ENCODE measurements at places on chromosomes 13 and 19.
A peak's percentile ranks its signal among the peaks of the same experiment; 100 is the strongest.

- no peak overlapping the region for H3K4me3 ChIP-seq
- no peaks in the 10 kb centered on the region for H3K27me3 ChIP-seq
- no peaks in the 10 kb centered on the region for H3K4me1 ChIP-seq
- DNase-seq = no peak
- H3K36me3 ChIP-seq = no peaks in the 10 kb centered on the region
- no peak overlapping the region for H3K27ac ChIP-seq
Measured at GRCh38 chr19:31946491-31946890, 398.9 kb upstream of the ZNF507 start.

DNA sequence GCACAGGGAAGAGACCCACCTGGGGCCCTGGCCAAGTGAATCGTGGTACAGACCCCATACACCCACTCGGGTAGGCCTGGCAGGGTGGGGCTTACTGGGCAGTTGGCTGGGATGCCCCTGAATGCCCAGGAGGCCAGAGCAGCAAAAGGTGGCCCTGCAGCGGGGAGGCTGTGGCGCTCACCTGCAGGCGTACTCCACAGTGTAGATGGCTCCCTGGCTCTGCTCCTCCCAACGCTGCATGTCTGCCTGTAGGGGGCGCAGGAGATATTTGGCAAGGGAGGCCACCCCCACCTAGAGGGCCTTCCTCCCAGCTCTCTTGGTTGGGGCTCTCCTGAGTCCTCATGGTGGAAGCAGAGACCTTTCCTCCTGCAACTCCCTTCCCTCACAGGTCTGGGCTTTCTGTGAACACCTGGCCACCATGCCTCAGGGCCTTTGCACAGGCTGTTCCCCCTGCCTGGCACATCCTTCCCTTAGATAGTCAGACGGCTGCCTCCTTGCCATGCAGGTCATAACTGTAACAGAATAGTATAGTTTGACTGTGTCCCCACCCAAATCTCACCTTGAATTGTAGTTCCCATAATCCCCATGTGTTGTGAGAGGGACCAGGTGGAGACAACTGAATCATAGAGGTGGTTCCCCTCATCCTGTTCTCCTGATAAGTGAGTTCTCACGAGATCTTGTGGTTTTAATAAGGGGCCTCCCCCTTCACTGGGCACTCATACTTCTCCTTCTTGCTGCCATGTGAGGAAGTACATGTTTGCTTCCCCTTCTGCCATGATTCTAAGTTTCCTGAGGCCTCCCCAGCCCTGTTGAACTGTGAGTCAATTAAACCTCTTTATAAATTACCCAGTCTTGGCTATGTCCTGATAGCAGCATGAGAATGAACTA is 5.9 kb downstream of the BORCS8 start:
- no peak overlapping the region for H3K27ac ChIP-seq
- H3K4me1 ChIP-seq = peaks cover 21% of the 10 kb centered on the region
- H3K27me3 ChIP-seq = no peaks in the 10 kb centered on the region
- no peak overlapping the region for H3K4me3 ChIP-seq
- H3K36me3 ChIP-seq = peaks cover 33% of the 10 kb centered on the region

DNA sequence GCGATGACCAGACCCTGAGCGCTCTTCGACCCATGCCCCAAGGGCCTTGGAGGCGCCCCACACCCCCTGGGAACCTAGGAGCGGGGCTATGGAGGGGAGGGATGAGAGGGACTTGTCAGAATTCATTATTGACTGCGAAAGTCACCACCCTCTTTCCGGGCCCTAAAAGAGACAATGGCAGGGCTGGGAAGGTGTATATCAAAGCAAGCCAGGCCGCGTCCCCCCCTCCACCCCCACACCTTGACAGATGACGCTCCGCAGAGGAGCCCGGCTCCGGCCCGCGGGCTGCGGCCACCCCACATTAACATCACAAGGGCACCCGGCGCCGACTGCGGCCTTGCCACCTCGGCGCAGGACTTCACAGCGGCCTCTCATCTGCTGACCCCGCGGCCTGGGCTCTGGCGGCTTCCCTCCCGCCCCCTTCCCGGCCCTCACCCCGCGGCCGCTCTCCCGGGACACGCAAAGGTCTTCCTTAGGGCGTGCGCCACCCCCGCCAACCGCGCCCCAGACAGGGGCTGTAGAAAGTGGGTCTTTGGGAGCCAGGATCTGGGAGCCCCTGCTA is 2.4 kb downstream of the CDX2 start:
- no peak overlapping the region for H3K27ac ChIP-seq
- peaks cover 5% of the 10 kb centered on the region for H3K4me1 ChIP-seq
- H3K4me3 ChIP-seq = no peak overlapping the region
- peaks cover 92% of the 10 kb centered on the region for H3K27me3 ChIP-seq
- H3K36me3 ChIP-seq = no peaks in the 10 kb centered on the region

DNA sequence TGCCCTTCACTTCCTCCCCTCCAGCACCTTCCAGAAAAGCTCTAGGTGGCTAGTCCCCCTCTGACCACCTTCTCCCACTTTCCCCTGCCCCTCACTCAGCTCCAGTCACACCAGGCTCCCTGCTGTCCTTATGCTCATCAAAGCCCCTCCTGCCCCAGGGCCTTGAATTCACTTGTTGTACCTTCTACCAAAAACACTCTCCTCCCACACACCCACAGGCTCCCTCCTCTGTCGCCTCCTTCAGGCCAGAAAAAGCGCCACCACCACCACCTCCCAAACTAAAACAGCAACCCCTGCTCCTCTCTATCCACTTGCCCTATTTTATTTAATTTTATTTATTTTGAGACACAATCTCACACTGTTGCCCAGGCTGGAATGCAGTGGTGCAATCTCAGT is 4.8 kb upstream of the CEACAM16 start:
- H3K27me3 ChIP-seq = peaks cover 54% of the 10 kb centered on the region
- DNase-seq = no peak
- H3K27ac ChIP-seq = no peak overlapping the region
- H3K4me3 ChIP-seq = no peak overlapping the region
- H3K36me3 ChIP-seq = no peaks in the 10 kb centered on the region
- H3K4me1 ChIP-seq = peaks cover 23% of the 10 kb centered on the region

- peaks cover 3% of the 10 kb centered on the region for H3K4me1 ChIP-seq
- H3K4me3 ChIP-seq = no peak overlapping the region
- H3K27ac ChIP-seq = no peak overlapping the region
- peaks cover 8% of the 10 kb centered on the region for H3K36me3 ChIP-seq
- DNase-seq = no peak
- no peaks in the 10 kb centered on the region for H3K27me3 ChIP-seq
Measured at GRCh38 chr13:73893833-73894232, 240.4 kb downstream of the KLF12 start.

DNA sequence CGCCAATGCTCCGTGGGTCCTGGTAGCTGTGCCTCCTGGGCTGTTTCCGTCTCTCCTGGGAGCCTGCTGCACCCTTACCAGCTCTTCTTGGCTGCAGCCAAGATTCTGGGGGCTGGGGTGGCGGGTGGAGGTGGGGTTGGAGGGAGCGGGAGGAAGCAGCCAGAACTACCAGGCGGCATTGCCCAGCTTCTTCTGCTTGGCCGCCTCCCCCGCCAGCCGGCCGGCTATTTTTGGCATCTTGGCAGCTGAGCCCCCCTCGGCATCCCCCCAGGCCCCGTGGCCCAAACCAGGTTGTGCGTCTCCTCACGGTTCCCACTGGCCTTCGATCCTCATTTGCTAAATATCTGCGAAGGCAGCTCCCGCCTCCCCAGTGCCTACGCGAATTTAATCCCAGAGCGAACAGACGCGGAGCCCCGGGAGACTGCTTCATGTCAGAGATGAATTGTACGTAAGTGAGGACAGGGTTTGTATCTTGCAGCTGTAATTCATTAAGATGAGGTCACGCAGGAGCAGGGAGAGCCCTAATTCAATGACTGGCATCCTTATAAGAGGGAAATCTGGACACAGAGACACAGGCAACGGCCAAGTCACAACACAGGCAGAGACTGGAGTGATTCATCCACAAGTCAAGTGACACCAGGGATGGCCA is 12.8 kb upstream of the PEAK3 start:
- no peak for DNase-seq
- no peak overlapping the region for H3K4me3 ChIP-seq
- H3K27me3 ChIP-seq = no peaks in the 10 kb centered on the region
- H3K36me3 ChIP-seq = peaks cover 9% of the 10 kb centered on the region

GRCh38 chr19:33498391-33499000 is 23.1 kb downstream of the PEPD start:
- peaks cover 9% of the 10 kb centered on the region for H3K4me1 ChIP-seq
- no peak overlapping the region for H3K27ac ChIP-seq
- DNase-seq = no peak
- no peaks in the 10 kb centered on the region for H3K36me3 ChIP-seq
- no peaks in the 10 kb centered on the region for H3K27me3 ChIP-seq

- DNase-seq = no peak
- H3K4me1 ChIP-seq = no peaks in the 10 kb centered on the region
- H3K4me3 ChIP-seq = no peak overlapping the region
- peaks cover 2% of the 10 kb centered on the region for H3K27me3 ChIP-seq
Measured at GRCh38 chr13:34900288-34900739, 41.8 kb upstream of the NBEA start.

- DNase-seq = no peak
- H3K27ac ChIP-seq = no peak overlapping the region
- H3K4me1 ChIP-seq = peaks cover 16% of the 10 kb centered on the region
- no peak overlapping the region for H3K4me3 ChIP-seq
Measured at GRCh38 chr19:55319785-55320184, 5.4 kb downstream of the TMEM150B start.

DNA sequence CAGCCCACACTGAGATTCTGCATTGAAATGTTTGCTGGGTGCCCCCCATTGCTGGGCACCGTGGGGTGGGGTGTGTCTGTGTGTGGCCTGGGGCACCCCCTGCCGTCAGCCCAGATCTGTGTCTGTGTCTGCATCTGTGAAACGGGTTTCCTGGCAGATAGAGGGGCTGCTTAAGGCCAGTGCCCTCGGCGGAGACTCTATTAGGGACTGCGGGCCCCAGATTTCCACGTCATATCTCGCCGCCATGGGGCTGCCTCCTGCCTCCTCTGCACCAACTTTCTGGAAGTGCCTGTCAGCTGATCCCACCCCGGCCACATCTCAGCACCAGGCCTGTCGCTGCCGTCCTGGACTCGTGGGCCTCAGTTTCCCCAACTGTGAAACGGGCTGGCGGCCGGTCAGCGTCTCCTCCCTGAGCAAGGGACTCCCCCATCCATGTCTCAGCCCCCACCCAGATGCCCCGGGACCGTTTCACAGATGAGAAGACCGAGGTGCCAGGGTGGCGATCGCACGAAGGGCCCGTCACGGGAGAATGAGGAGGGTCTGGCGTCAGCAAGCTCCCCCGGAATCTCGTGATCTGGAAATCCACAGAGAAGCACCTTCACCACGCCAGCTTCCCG is 21.4 kb downstream of the ARID3A start:
- no peak overlapping the region for H3K27ac ChIP-seq
- peaks cover 3% of the 10 kb centered on the region for H3K4me1 ChIP-seq
- no peak overlapping the region for H3K4me3 ChIP-seq
- DNase-seq = no peak

DNA sequence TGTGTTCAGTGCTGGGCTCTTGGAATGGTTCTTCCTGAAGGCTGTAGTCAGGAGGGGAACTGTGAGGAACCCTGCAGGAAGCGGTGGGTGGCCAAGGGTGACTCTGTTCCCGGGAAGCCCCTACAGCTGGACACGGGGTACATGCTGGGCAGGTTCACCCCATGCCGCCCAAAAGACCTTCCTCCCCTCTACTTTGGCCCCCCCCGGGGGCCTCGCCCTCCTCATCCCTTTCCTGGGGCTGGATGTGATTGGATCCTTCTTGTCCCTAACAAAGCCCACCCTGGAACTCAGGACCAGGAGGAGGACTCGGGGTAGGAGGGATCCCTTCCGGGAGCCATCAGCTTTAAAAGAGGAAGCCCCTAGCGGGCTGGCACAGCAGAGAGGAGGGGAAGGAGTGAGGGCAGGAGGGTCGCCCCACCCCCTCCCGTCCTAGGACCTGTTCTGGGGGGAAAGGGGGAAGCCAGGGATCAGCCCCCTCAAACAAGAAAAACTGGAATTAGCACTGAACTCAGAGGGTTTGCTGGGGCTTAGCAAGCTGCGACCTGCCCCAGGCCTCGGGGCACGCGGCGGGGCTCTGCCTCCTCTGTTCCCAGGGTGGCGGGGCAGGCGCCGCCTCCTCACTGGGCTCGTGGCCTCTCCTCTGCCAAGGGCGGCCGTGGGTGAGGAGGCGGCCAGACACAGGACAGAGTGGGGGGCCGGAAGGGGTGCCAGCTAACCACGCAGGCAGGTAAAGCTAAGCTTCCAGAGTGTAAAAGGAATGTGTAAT is 4.0 kb downstream of the CEBPA start:
- H3K36me3 ChIP-seq = no peaks in the 10 kb centered on the region
- peaks cover 38% of the 10 kb centered on the region for H3K27me3 ChIP-seq
- no peak overlapping the region for H3K27ac ChIP-seq
- DNase-seq = no peak

GRCh38 chr19:40594657-40595091 is 6.5 kb upstream of the LTBP4 start:
- H3K36me3 ChIP-seq = peaks cover 2% of the 10 kb centered on the region
- H3K4me3 ChIP-seq = no peak overlapping the region
- H3K27me3 ChIP-seq = peaks cover 32% of the 10 kb centered on the region

DNA sequence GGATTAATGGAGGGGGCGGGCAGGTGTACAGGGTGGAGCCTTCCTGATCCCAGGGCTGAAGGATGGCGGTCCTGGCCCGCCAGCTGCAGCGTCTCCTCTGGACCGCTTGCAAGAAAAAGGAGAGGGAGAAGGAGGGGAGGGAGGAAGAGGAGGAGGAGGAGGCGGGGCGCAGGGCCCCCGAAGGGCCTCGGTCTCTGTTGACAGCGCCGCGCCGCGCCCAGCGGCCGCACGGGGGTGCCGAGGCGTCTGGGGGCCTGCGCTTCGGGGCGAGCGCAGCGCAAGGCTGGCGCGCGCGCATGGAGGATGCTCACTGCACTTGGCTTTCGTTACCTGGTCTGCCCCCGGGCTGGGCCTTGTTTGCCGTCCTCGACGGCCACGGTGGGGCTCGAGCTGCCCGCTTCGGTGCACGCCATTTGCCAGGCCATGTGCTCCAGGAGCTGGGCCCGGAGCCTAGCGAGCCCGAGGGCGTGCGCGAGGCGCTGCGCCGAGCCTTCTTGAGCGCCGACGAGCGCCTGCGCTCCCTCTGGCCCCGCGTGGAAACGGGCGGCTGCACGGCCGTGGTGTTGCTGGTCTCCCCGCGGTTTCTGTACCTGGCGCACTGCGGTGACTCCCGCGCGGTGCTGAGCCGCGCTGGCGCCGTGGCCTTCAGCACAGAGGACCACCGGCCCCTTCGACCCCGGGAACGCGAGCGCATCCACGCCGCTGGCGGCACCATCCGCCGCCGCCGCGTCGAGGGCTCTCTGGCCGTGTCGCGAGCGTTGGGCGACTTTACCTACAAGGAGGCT is at the start of gene PPM1N:
PPM1N (plus strand) TSS at position 33 of the 785 bp plus-strand sequence; CDS start at position 63, 30 bp downstream.
- H3K27me3 ChIP-seq = peaks cover 22% of the 10 kb centered on the region
- peak; percentile 83 for DNase-seq
- H3K4me3 ChIP-seq = peak within 1 kb of the TSS; percentile 75
- H3K4me1 ChIP-seq = peaks cover 36% of the 10 kb centered on the region
- H3K27ac ChIP-seq = peak within 1 kb of the TSS; percentile 74

GRCh38 chr13:50599046-50599445 is 244.4 kb downstream of the DLEU7 start:
- peaks cover 27% of the 10 kb centered on the region for H3K4me1 ChIP-seq
- H3K27me3 ChIP-seq = no peaks in the 10 kb centered on the region
- no peaks in the 10 kb centered on the region for H3K36me3 ChIP-seq
- DNase-seq = no peak
- no peak overlapping the region for H3K4me3 ChIP-seq
- H3K27ac ChIP-seq = no peak overlapping the region

- no peak for DNase-seq
- no peak overlapping the region for H3K4me3 ChIP-seq
- H3K4me1 ChIP-seq = no peaks in the 10 kb centered on the region
- no peak overlapping the region for H3K27ac ChIP-seq
Measured at GRCh38 chr19:3710265-3710812, 2.2 kb downstream of the TJP3 start.

GRCh38 chr13:27012482-27013197 is 159.0 kb downstream of the USP12 start:
- DNase-seq = peak; percentile 7
- H3K4me1 ChIP-seq = no peaks in the 10 kb centered on the region
- H3K27me3 ChIP-seq = peaks cover 24% of the 10 kb centered on the region
- no peaks in the 10 kb centered on the region for H3K36me3 ChIP-seq
- H3K4me3 ChIP-seq = no peak overlapping the region
- H3K27ac ChIP-seq = no peak overlapping the region
